ENCODE measurements at places on chromosomes 12 and 14.

- DNase-seq: no peak
Observed at GRCh38 chr14:101912841-101913240, 51.5 kb upstream of the DYNC1H1 start.

DNA sequence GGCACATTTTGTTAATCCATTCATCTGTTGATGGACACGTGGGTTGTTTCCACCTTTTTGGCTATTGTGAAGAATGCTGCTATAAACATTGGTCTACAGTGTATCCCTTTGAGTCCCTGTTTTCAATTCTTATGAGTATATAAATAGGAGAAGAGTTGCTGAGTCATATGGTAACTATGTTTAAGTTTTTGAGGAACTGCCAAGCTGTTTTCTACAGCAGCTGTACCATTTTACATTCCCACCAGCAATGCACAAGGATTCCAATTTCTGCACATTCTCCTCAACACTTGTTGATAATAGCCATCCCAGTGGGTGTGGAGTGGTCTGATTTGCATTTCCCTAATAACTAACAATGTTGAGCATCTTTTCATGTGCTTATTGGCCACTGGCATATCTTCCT lies 6.9 kb upstream of the SVOP start:
- peak; percentile 51 for DNase-seq

DNA sequence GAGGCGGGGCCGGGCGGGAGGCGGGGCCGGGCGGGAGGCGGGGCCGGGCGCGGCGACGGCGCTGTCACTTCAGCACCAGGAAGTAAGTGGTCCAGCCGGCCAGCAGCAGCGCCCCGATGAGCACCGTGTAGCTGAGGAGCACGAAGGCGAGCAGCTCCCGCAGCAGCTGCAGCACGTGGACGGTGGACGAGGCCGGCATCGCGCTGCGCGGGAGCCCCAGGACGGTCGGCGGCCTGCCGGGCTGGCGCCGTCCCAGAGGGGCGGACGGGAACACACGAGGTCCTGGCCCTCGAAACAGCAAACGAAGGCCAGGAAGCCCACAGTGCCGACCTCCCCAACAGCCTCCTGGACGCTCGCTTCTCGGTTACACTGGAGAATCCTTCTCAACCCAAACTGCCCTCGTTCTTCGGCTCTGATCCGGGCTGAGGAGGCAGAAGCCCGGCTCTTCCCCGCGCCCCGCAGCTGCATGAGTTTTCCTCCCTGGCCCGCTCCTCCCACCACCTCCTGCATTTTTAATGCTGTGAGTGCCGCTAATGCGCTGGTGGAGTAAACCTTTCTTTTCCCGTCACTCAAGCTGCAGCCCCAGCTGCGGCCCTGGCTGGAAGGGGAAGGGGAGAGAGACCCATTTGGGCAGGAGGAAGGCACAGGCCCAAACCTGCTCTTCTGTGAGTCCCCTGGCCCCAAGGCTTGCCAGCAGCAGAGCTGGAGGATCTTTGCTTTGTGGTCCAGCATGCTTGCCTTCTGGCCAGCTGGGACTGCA lies 694 bp upstream of the DIABLO start:
- DNase-seq: no peak

- DNase-seq: peak; percentile 83
Observed at GRCh38 chr14:53620317-53620716, 336.3 kb downstream of the BMP4 start.

GRCh38 chr14:87034680-87035079 lies 958.3 kb downstream of the GALC start:
- no peak for DNase-seq

DNA sequence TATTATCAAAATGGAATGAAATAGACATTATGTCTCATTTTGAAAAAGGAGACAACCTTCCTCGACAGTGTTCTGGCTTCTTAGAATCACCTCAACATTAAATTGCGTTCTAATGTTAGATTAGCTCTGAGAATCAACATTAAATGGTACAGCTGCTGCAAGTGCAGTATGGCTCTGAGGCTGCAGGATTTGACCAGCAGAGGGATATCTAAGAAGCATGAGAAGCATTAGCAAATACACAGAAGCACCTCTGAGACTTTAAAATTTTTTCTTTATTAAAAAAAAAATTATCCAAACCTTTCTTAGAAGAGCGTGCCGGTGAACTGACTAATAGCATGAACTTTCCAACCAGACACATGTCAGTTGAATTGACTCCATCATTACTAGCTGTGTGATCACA lies 253.4 kb upstream of the LRIG3 start:
- no peak for DNase-seq

DNA sequence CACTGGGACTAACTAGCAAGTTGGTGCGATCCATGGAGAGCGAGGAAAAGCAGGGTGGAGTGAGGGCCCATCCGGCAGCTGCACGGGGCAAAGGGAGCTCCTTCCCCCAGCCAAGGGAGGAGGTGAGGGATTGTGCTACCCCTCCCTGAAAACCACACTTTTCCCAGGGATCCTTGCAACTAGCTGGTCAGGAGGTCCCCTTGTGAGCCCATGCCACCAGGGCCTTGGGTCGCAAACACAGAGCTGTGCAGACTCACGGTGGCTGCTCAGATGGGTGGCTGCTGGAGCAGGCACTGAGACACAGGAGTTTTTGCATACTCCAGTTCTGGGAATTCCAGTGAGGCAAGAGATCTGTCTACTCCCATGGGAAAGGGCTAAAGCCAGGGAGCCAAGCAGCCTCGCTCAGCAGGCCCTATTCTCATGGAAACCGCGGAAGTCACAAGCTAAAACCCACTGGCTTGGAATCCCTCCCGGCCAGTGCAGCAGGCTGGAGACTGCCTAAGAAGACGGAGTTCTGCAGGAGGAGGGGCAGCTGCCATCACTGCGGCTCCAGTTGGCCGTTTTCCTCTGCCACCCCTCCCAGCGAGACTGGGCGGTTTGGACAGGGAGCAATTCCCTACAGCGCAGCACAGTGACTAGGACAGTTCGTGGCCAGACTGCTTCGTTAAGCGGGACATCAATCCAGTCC lies 10.9 kb upstream of the ZNF705A start:
- peak; percentile 91 for DNase-seq

- DNase-seq: peak; percentile 89
Observed at GRCh38 chr14:74616507-74616906, 4.5 kb upstream of the LTBP2 start.

- DNase-seq: no peak
Observed at GRCh38 chr12:26800858-26801257, 32.1 kb downstream of the ITPR2 start.

DNA sequence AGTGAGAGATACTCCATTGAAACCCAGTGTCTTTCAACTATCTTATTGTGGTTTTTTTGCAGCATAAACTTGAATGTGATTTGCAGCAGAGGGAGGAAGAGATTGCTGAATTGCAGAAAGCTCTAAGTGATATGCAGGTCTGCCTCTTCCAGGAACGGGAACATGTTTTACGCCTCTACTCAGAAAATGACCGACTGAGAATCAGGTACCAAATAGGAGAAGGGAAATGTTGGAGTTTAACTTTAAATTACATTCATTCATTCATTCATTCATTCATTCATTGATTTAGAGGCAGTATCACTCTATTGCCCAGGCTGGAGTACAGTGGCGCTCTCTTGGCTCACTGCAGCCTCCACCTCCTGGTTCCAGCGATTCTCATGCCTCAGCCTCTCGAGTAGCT lies 17.0 kb downstream of the CCDC77 start:
- no peak for DNase-seq

DNA sequence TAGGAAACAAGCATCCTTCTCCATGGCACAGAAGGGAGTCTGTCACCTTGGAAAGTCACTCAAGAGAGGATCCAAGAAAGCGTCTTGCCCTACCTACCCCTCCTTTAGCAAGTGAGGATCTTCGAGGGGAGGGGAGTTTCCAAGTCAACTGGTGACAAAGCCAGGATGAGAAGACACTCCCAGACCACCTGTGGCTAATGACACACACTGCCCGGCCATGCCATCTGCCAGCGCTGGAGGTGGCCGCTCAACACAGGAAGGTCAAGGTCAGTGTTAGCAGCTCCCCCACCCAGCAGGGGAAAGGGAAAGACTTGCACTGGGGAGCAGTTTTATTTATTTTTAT lies 41.3 kb downstream of the ELK3 start:
- DNase-seq: no peak

DNA sequence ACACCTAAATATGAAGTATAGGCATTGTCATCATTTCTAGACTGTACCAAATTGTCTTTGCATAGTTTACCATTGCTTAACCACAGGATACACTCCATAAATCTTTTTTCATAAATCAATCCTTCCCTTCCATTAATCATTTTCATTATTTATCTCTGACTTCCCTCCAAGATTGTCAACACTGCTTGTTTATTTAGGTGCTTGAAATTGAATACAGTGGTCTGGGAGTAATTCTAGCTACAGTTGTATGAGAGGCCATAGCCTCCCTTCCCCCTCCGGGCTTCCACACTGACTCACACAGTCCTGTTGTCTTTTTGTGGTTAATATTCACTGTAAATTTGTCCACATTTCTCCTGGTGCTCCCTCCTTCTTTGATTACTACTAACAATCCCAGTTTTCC lies 114.2 kb upstream of the ARID2 start:
- DNase-seq: peak; percentile 64

DNA sequence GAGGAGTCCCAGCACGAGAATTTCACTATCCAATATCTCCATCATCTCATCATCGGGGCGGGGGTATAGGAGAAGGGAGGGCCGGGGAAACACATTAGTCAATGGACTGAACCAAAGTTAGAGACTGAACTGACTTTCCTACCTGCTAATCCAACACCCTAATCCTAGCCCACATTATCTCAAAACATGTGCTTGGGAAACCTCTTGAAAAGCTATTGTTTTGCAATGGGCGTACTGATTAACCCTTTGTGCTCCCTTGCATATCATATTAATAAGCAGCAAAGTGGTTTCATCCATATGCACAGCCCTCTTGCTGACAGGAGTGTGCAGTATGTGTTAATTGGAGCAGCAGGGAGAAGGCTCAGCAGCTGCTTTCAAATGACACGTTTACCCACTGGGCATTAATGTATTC lies 125.7 kb upstream of the GRIP1 start:
- no peak for DNase-seq

DNA sequence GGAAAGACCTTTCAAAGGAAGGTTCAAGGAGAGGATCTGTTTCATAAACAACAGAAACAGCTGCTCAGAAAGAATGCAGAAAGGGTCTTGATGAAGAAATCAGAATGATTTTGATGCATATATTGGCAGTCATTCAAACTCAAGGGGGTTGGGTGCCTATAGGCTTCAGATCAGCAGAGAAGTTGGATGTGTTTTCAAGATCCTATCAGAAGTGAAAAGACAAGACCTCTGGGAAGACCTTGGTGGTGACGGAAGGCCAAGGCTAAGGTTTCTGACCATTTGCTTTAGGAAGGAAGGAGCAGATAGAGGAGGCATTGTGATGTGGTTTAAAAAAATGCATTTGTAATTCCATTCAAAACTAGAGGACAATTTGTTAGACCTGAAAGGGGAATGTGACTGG lies 15.2 kb upstream of the PTPRB start:
- peak; percentile 46 for DNase-seq

GRCh38 chr14:28952666-28953065 lies 186.1 kb downstream of the FOXG1 start:
- no peak for DNase-seq

DNA sequence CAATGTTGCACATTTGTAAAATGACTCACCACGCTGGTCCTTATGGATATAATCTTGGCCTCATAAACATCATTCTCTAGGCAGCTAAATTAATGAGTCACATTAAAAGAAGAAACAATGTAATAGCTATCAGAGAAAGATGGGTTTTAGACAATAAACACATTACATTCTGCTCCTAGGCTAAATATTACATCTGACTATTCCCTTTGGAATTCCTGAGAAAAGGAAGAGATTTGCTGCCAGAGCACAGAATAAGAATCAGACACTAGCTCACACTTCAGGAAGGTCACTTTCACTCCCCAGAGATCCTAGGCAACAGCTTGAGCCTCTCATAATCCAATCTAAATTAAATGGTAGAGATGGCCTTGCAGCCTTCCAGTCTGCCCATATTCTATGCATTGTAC lies 218.2 kb downstream of the PTPRO start:
- peak; percentile 85 for DNase-seq
